Sigmoid colon (tissue), 7 donors: ENCODE measurements at places on chromosomes 3 and 15. TPM values are rescaled to one million over a fixed set of nuclear protein-coding genes. Genes with fewer than 3 reads are reported as not detected.

TUSC7 gene
- not detected for total RNA-seq

DNA sequence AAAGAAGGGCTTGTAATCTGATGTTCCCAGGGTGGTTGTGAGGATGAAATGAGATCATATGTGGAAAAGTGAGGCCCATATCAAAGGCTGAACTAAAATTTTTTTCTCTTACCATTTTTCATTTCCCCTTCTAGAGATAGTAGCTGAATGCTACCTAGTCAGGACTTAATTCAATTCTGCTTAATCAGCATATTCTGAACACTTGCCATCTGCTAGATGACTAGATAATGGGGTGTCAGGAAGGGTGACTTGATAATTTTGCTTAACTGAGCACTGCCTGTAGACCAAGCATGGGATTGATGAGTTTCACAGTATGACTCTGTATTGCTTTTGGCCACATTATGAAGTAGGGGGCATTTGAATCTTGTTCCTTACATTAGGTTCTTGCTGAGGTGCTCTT, 136.2 kb downstream of the CHST2 start:
- no peak overlapping the region for H3K4me3 ChIP-seq
- no peaks in the 10 kb centered on the region for H3K36me3 ChIP-seq
- DNase-seq = no peak
- no peak overlapping the region for H3K27ac ChIP-seq

KLHL6 gene
- 2.0 TPM for total RNA-seq

SLC9C1 gene
- 0.41 TPM for total RNA-seq

GRCh38 chr3:88151358-88151757, 1.6 kb downstream of the C3orf38 start:
- H3K27me3 ChIP-seq = no peaks in the 10 kb centered on the region
- H3K27ac ChIP-seq = peak overlapping the region; percentile 96
- H3K4me3 ChIP-seq = peak overlapping the region; percentile 93
- H3K36me3 ChIP-seq = peaks cover 17% of the 10 kb centered on the region
